NCI-H2107 (cell line): ENCODE measurements at places on chromosomes 11 and 22.

GRCh38 chr11:113690619-113691569 lies 15.2 kb downstream of the TMPRSS5 start:
- DNase-seq: no peak

- no peak for DNase-seq
Measured at GRCh38 chr22:23213581-23214334, 33.4 kb downstream of the BCR start.

GRCh38 chr11:128180441-128181087 lies 406.8 kb downstream of the ETS1 start:
- DNase-seq: no peak

DNA sequence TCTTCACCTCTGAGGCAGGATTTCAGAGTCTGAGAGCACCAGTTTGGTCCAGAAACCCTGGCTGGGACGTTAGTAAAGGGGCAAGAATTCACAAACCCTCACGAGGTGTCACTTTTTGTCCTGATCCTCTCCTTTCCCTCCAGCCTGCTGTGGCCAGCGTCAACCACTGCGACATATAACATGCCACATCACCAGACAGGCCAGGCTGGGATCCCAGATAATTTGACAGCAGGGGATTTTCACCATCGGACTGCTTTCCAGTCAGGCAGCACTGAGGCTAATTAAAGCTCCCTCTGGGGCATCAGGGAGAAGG lies 36.8 kb upstream of the RBFOX2 start:
- no peak for DNase-seq

GRCh38 chr11:65008873-65009272 lies 5.1 kb upstream of the ARL2 start:
- DNase-seq: no peak

DNA sequence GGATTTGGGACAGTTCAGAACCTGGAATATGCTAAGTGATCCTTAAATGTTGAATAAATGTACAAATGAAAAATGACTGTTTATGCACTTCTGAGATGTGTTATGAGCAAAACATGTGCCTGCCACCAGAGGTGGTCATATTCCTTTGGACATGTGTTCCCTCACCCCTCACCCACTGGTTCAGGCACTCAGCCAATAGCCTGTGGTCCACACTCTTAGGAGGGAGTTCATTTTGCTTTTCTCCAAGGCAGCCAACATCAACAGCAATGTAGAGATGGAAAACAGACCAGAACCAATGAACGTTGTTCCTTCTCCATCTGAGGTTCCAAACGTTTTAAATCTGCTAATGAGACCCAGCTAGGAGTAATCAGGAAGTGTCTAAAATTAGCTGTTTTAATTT lies 44.0 kb downstream of the RPUSD4 start:
- DNase-seq: no peak

- no peak for DNase-seq
Measured at GRCh38 chr11:101618709-101619108, 34.9 kb upstream of the TRPC6 start.

- DNase-seq: no peak
Measured at GRCh38 chr11:133082453-133082781, 449.9 kb downstream of the OPCML start.
